Activated CD8-positive, alpha-beta memory T cell treated with anti-CD3 and anti-CD28 coated beads for 1 hour (primary cell): ENCODE measurements at places on chromosomes 2 and 18.

- no peak for DNase-seq
These were observed 73.1 kb downstream of the ERBB4 start for GRCh38 chr2:212465456-212465855.

- DNase-seq, result no peak
These were observed 1004.4 kb upstream of the CDH2 start for GRCh38 chr18:29181151-29181901.

DNA sequence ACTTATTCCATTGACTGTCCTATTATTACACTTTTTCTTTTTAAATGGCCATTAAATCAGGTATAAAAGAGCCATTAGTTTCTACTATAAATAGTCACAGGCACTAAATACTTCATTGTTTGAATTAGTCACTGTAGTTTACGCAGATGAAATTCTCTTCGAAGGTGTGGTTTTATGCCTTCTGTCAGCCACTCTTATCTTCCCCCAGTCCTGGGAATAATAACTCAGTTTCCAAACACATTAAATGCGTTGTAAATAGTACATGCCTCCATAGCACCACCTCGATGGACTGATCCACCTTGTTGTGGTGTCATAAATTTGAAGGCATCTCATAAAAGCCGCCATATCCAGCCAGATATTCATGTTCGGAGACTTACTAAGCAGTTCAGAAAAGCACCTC, 72.1 kb upstream of the PARD3B start:
- DNase-seq, result no peak

DNA sequence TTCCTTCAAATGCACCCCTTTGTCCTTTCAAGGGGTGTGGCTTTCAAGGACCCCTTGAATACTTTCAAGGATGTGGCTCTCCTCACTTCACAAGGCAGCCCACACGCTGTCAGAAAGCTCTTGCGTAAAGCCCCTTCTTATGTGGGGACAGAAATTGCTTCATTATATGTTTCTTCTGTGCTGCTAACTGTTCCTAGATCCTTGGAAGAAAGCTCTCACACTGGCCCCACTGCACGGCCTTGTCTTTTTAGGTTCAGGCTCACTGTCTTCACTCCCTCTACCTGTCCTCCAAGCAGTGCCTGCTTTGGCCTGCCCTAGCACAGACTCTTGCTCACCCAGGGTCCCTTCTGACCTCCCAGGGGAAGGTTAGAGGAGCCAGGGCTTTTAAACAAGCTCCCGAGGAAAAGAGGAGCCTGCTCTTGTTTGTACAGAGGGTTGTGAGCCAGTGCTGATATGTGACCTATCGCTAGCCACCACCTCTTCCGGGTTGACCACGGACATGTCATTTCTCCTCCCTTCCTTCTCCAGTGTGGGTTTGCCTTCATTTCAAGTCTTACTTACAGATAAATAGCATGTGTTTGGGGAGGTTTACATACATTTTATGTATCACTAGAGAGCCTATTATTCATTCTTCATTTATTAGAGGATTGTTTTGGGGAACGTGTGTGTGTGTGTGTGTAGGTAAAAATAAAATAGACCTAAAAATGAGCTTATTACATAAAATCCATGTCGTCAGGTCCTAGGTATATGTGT, 94.7 kb downstream of the RTN4 start:
- DNase-seq, result no peak

GRCh38 chr2:18940184-18940583, 350.8 kb upstream of the NT5C1B start:
- no peak for DNase-seq

- no peak for DNase-seq
These were observed 166.3 kb downstream of the NRP2 start for GRCh38 chr2:205848601-205849000.

GRCh38 chr2:58834404-58834803, 593.3 kb upstream of the FANCL start:
- DNase-seq, result no peak

DNA sequence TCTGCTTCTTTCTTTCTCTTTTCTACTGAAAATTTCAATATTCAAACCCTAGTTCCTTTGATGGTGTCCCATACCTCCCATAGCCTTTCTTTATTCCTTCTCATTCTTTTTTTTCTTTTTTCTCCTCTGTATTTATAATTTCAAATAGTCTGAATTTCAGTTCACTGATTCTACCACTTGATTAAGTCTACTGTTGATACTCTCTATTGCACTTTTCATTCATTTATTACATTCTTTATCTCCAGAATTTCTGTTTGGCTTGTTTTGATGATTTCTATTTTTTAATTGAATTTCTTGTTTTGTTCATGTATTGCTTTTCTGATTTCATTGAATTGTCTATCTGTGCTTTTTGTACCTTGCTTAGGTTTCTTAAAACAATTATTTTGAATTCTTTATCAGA, 111.9 kb upstream of the VRK2 start:
- DNase-seq, result no peak

DNA sequence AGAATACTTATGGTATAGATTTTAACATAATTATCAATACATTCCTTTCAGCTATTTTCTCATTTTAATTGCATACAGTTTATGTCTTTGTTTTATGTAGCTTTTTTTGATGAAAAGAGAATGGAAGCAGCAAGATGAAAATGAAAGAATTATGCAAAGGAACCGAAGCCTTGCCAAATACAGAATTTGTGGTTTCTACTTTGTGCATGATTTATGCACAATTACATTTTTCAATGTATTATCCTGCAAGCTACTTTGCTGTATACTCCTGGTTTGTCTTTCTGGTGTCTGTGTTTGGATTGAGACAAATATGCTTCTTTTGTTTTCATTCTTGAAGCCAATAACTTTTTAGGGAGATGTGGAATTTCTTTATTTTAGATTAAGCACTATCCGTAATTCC, 1642.6 kb upstream of the CELF4 start:
- no peak for DNase-seq

GRCh38 chr2:100584816-100585215, 22.0 kb downstream of the PDCL3 start:
- DNase-seq, result no peak

DNA sequence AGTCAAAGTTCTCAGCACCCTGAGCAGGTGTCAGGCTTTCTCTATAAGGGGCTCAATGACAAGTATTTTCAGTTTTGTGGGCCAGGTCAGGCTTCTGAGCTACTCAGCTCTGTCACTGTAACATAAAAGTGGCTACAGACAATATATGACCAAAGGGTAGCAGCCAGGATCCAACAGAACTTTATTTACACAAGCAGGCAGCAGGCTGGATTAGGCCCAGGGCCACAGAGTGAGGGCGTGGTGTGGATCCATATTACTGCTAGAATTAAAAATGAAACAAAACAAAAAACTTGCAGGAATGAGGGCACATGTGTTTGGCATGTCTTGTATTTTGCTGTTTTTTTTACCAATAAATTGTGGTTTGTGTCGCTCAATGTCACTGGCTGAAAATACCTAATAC, 143.7 kb downstream of the EIPR1 start:
- no peak for DNase-seq

- no peak for DNase-seq
These were observed 610.2 kb downstream of the DCC start for GRCh38 chr18:52950155-52950554.

- DNase-seq, result no peak
These were observed 51.2 kb downstream of the SLC4A5 start for GRCh38 chr2:74291886-74292621.

DNA sequence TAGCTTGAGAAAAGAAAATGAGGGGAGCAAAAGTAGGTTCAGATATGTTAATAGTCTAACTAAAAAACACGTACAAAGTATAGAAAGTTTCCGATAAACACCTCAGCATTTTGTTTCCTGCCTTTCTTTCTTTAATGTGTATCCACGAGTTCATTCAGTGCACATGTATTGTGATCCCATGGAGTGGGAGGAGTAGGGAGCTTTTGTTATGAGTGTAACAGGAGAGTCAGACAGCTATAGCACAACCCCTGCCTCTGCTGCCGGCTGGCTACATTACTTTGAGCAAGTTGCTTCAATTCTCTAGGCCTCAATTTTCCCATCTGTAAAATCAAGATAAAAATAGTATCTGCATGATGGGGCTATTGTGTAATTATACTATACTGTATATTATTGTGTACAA, 249.2 kb upstream of the FIGN start:
- no peak for DNase-seq

DNA sequence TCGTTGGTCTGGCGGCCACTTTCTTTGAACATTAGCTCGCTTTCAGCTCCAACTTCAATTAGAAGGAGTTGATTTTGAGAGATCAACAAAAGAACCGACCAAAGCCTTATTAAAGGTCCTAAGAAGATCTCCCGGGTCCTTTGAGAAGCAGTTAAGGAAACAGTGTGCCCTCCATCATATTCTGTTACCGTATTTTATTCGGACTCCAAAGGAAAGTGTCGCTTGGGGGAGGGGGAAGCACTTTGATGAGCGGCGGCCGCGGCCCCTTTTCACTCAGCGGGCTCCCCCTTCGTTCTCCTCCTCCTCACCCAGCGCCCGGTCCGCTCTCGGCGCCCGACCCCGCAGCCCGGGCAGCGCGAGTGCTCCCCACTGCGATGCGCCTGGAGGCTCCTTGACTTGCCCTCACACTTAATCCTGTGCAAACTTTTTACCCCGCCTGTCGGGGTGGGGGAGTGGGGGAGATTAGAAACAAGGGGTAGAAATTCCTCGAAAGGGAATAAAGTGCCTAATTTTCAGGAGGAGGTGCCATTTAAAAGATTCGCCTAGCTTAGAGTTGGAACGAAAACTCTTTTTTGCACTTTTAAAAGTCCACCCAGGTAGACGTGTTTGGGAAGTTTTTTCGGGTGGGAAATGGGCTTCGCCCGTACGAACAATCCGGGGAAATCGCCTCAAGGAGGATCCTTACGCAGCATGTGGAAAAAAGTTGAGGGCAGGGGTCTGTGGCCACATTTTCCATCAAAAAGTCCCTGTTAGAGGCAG, 1.2 kb upstream of the OTX1 start:
- DNase-seq, result no peak

GRCh38 chr18:55400081-55400480, 187.9 kb downstream of the TCF4 start:
- DNase-seq, result no peak

GRCh38 chr2:173521450-173522192, 166.9 kb downstream of the CDCA7 start:
- DNase-seq, result no peak

GRCh38 chr2:74893332-74893731, 59.4 kb downstream of the HK2 start:
- no peak for DNase-seq

DNA sequence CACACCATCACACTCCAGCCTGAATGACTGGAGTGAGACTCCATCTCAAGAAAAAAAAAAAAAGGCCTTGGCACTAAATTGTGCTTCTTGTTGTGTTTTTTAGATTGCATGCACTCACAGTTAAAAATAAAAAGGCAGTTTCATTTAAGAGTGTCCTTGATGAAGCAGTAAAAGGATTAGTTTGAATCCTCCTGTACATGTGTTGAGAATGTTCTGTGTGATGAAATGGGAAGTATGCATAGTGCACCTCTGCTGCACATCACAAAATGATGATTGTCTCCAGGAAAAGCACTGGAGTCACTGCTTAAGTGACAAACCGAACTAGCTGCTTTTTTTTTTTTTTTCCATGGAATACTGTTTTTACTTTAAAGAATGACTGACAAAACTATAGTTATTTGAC, 23.1 kb downstream of the DYSF start:
- DNase-seq, result no peak

- no peak for DNase-seq
These were observed 10.3 kb downstream of the GALNT14 start for GRCh38 chr2:31127931-31128330.

- DNase-seq, result no peak
These were observed 51.4 kb downstream of the KIF5C start for GRCh38 chr2:148926291-148926961.

GRCh38 chr2:119820275-119820674, 60.6 kb downstream of the PTPN4 start:
- DNase-seq, result no peak

- no peak for DNase-seq
These were observed 145.1 kb upstream of the CDH19 start for GRCh38 chr18:66749030-66749429.

DNA sequence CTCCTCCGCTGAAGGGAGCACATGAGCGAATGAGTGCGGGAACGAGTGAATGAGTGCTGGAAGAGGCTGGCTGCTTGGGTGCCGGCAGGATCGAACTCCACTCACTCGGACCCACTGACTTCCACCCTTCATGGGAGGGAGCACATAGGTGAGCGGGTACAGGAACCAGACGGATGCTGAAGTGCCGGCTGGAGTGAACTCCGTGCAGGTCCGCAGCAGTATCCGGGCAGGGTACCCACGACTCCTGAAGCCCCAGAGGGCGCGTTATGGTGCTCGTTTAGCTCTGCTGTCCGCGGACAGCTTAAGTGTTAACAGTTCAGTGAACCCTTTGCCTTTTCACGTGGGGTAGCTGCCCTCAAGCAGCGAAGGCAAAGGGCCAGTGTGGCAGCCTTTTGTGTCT, 23.2 kb downstream of the RPRM start:
- no peak for DNase-seq

DNA sequence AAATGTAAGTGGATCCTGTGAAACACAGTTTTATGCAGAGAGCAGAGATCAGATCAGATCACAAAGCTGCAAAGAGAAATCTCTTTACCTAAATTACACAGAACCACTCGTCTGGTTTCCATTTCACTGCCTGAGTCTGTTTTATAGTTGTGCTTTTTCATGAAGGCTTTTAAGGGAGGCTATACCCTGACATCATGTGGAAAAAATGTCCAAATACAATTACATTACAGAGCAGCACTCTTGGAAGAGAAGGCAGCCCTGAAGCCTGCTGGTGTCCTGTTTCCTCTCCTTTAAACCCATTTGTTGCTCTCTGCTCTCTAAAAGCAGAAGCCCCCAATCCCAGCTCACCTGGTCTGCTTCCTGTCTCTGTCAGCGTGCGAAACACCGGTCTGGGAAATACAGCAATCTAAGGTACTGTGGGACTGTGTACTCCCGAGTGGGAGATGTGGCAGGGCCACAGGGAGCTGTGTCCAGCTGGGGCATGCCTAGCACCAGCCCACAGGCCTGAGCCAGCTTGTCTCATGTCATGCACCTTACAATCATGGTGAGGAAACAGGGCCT, 24.8 kb upstream of the ZFP36L2 start:
- no peak for DNase-seq

- no peak for DNase-seq
These were observed 235.8 kb downstream of the TPGS2 start for GRCh38 chr18:36593001-36593400.

- DNase-seq, result no peak
These were observed 81.8 kb upstream of the HPCAL1 start for GRCh38 chr2:10220902-10221391.

GRCh38 chr2:170076189-170076588, 101.8 kb upstream of the MYO3B start:
- no peak for DNase-seq

DNA sequence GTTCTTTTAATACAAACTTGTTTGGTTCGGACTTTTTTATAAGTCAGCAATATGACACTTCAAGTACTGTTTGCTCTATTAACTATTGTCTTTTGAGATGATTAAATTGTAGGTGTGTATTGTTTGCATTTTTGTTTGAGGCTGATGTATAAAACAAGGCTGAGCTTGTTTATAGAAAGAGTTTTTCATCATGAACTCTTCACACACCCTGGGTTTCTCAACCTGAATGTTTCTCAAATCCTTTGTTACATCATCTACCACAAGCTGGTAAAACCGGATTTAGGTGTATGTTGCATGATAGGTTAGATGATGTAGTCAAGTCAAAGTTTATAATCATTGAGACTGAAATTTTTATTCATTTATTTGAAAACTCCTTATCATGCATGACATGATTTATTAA, 335.2 kb upstream of the LRATD1 start:
- no peak for DNase-seq

GRCh38 chr2:104416339-104417000, 437.4 kb upstream of the POU3F3 start:
- DNase-seq, result no peak
